Left kidney (tissue), 8 donors: ENCODE measurements at places on chromosomes 12 and 14.

DNA sequence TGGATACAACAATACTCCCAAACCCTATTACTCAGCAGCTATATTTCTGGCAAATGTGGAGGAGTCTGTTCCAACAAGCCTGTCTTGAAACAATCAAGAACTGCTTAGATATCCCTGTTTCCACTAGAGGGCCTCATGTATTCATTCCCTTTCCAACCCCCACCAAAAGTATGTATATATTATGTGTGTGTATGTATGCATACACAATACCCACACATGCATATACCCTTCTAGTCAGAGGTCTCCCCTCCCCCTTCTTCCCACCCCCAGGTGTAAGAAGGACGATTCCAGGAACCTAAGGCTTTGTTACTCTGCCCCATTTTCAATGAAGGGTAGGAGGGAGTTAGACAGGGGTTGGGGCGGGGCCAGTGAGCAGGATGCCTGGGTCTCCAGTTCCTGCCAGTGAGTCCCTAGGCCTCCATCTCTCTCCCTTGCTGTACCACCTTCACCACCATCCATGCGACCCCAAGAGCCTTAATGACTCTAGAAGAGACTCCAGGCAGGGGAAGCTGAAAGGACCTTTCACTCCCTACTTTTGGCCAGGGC lies at the start of gene DGKA:
TSS of gene DGKA (plus strand) at position 392 of the 546 bp plus-strand sequence. CDS start 5,342 bp downstream, outside the sequence.
- DNase-seq, result peak; percentile 55

DNA sequence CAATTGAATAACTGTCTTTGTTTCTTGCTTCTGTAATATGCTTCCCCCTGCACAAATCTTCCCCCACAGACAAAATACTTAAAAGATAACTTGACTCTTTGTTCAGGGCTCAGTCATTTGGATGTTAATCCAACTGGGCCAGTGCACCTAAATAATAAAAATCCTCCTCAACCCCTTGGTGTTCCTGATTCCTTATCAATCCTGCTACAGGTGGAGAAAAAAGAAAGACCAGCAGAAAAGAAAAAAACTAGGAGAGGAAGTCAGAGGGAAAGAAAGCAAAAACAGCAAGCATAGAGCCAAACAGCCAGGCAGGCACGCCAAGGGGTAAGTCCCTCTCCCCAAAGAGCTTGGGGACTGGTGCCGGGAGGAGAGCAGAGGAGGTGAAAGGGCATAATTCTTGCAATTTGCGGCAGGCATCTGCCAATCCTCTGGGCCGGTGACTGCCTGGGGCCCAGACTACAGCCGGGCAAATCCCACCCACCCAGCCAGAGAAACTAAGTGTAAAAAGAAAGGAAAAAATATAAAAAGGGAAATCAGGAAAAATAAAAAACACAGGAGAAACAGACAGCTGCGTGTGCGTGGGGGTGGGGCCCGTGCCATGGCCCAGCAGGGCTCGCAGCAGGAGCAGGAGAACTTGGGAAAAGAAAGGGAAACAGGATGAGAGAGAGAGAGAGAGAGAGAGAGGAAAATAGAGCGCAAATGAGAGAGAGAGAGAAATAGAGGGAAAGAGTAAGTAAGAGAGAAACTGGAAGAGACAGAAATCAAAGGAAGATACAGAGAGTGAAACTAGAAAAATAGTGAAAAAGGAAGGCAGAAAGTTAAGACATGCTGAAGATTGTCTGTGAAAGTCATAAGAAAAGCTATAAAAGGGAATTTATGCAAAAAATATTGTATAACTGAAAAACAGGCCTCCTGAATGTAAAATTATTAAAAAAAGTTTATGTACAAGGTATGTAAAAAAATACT lies 21.4 kb downstream of the KLRK1 start:
- DNase-seq, result no peak

DNA sequence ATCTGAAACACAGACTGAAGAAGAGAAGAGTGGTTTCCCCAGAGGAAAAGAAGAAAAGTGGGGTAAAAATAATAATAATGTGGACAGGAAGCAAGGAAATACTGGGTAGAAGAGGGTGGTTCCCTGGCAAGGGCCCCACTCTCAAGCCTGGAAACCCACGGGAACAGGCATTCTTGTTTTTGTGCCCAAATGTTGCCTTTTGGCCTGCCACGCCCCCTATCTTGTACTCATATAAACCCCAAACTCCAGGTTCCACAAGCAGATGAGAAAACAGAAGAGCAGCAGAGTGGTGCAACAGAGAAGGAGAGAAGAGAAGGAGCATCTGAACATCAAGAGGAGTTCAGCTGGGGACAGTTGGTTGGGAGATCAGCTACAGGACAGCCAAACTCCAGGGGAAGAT lies 51.2 kb downstream of the NDUFA12 start:
- no peak for DNase-seq

DNA sequence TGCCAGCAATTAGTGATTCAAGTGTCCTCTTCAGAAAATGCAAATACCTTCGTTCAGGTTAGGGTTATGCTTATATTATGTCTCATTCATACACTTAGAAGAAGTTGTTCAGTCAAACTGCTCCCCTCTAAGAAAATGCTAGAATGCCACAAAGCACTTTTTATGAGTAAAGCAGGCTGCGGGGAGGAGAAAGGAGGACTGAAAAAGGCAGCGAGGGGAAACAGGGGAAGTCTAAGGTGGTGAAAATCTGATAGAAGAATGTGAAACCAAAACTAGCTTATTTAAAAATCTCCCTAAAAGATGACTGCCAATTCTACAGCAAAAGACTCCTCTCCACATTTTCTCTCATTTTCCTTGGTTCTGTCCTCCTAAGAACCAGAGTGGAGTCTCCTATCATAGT lies 70.1 kb downstream of the PRKD1 start:
- no peak for DNase-seq

GRCh38 chr12:69007855-69008351 lies 74.9 kb upstream of the CPM start:
- DNase-seq, result no peak

DNA sequence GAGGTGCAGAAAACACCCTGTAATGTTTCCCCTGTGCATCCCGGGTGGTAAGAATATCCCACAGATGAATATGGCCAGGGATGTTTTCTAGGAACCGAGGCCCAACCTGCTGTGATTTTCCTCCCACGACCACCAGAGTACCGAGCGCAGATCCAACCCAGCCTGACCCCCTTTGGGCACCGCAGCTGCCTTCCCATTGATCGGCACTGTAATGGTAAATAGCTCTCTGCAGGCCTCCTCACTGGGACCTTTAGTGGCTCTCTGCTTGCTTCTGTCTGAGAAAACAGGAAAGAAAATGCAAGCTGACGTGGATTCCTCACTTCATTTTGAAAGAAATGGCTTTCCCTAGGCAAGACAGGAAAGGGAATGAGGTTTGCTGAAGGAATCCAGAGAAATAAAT lies 2.4 kb upstream of the RAB15 start:
- no peak for DNase-seq

- no peak for DNase-seq
Observed at GRCh38 chr12:87779016-87779415, 250.2 kb downstream of the C12orf50 start.

DNA sequence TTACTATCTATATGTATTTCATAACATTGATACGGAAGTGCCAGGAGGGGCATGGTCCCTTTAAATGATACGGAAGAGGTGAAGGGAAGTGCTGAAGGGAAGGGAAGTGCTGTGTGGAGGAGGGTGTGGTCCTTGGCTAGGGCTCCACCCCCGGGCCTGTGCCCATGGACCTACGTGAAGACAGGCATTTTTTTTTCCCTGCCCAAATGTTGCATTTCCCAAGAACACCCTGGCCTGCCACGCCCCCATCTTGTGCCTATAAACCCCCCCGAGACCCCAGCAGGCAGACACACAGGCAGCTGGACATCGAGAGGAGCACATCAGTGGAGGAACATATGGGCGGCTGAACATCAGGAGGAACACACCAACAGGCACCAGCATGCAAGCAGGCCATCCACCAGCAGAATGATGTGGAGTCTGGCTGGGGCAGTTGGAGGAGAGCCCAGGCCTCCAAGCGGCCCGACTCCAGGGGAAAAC lies 134.1 kb downstream of the SLC41A2 start:
- DNase-seq, result no peak

- DNase-seq, result no peak
Observed at GRCh38 chr12:50514526-50515276, 9.9 kb downstream of the DIP2B start.

GRCh38 chr12:131052929-131053328 lies 99.2 kb downstream of the ADGRD1 start:
- DNase-seq, result no peak

DNA sequence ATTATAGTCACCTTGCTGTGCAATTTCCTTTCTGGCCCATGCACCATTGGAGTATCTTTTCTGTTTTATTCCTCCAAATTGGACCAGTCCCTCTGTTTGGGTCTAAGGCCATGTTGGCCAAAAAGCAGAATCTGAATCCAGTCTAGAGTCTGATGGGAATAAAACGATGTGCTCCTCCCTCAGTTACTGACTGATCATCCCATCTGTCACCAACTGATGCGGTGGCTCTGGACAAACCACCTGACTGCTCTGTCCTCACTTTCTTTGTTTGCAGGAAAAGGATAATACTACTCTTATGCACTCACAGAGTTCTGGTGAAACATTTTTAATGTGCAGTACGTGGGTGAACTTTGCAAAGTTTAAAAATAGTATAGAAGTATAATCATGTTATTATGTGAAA lies 120.2 kb upstream of the HIF1A start:
- DNase-seq, result no peak

- no peak for DNase-seq
Observed at GRCh38 chr14:22276913-22277816, 311.9 kb downstream of the DAD1 start.

GRCh38 chr12:104177663-104178501 lies 37.7 kb upstream of the TXNRD1 start:
- no peak for DNase-seq

- DNase-seq, result no peak
Observed at GRCh38 chr12:89382328-89382727, 30.0 kb upstream of the DUSP6 start.

DNA sequence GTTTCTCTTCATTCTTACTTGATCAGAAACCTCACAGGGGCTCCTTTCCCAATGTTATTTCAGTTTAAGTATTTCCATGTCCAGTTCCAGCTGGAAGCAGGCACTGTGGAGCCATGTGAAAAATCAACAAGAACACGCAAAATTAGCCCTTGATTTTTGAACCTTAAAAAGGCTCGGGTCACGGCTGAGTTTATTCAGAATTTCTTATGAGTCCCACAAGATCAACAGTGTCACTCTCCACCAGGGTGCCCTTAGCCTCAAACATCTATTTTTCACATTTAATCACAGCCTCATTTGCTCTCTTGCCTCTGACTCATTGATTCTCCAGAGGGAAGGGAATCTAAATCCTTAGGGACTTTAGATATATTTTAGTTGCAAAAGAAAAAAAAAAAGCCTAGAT lies 157.7 kb upstream of the AVPR1A start:
- DNase-seq, result no peak

- no peak for DNase-seq
Observed at GRCh38 chr12:129169928-129170327, 316.6 kb downstream of the GLT1D1 start.

- DNase-seq, result no peak
Observed at GRCh38 chr14:102988054-102988453, 65.6 kb downstream of the AMN start.

GRCh38 chr14:100890061-100890850 lies 13.3 kb downstream of the RTL1 start:
- DNase-seq, result no peak

GRCh38 chr12:42315108-42315507 lies 10.8 kb downstream of the ZCRB1 start:
- no peak for DNase-seq

DNA sequence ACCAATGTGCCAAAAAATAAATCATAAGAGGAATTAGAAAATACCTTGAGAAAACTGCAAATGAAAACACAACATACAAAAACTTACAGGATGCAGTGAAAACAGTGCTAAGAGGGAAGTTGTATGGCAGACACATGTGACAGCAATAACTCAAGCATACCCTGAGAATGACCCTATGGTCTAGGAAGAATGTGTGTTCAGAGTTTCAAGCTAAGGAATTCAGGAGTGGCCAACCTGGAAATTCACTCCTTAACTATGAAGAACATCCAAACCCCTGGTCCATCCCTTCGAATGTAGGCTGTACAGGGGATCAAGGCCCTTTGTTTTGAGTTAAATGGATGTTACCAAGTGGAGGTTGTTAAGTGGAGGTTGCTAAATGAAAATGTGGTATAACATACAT lies 16.7 kb upstream of the TTC9 start:
- DNase-seq, result peak; percentile 2

DNA sequence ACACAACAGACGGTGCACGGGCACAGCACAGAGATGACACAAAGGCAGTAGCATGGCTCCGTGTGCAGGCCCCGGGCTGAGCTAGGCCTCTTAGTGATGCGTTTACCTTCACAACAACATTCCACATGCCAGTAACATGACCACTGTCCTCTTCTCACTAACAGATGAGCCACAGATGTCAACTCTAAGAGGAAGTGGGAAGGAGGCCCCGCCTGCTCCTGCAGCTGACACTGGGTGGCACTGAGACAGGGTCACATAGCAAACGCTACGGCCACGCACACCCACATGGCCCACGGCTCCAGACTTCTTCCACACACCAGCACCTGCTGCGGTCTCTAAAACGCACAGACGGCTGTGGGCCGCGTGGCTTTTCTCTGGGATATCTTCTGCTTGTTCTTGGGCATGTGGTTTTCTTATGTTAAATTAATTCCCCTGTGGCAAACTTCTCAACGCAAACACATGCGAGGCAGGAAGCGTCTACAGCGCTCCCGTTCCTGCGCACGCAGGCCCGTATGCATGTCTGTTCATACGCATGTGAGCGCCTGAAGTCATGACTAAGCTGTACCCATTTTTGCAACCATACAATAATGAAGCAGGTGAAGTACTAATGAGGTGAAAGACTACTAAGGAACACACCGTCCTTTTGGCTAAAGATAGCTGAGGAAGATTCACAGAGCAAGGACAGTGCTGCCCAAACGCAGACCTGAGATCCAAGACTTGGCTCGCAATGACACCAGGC lies 26.8 kb downstream of the AMN start:
- no peak for DNase-seq

GRCh38 chr12:115008929-115009328 lies 325.0 kb upstream of the TBX3 start:
- no peak for DNase-seq

- DNase-seq, result no peak
Observed at GRCh38 chr12:1619587-1619986, 9.4 kb upstream of the WNT5B start.

DNA sequence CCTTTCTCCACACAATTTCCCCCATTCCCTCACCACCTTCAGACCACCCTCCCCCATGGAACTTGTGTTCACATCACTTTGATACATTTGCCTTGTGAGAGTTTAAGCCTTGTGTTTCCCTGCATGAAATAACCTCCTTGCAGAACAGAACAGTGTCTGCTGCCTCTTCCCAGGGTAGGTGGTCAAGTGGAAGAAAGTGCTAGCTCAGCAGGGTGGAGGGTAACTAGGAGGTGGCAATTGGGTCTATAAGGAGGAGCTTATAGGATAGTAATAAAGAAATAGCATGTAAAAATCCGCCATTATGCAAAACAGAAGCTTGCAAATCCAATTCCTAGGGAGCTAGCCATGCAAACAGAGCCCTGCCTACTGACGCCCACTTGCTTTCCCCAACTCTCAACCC lies 13.9 kb upstream of the KRT8 start:
- no peak for DNase-seq

- DNase-seq, result no peak
Observed at GRCh38 chr14:101351146-101351545, 210.1 kb upstream of the DIO3 start.
